Lung microvascular endothelial cell (primary cell): ENCODE measurements at places on chromosomes 1 and 21. TPM values are rescaled to one million over a fixed set of nuclear protein-coding genes. Genes with fewer than 3 reads are reported as not detected.
A peak's percentile ranks its signal among the peaks of the same experiment; 100 is the strongest.

GRCh38 chr1:55311057-55311641 lies 96.0 kb upstream of the USP24 start:
- peak; percentile 16 for DNase-seq

The TMPRSS15 gene
- total RNA-seq, result not detected in 2 replicates

The ZNF362 gene
- 5.4 and 6.3 TPM in 2 replicates for total RNA-seq

DNA sequence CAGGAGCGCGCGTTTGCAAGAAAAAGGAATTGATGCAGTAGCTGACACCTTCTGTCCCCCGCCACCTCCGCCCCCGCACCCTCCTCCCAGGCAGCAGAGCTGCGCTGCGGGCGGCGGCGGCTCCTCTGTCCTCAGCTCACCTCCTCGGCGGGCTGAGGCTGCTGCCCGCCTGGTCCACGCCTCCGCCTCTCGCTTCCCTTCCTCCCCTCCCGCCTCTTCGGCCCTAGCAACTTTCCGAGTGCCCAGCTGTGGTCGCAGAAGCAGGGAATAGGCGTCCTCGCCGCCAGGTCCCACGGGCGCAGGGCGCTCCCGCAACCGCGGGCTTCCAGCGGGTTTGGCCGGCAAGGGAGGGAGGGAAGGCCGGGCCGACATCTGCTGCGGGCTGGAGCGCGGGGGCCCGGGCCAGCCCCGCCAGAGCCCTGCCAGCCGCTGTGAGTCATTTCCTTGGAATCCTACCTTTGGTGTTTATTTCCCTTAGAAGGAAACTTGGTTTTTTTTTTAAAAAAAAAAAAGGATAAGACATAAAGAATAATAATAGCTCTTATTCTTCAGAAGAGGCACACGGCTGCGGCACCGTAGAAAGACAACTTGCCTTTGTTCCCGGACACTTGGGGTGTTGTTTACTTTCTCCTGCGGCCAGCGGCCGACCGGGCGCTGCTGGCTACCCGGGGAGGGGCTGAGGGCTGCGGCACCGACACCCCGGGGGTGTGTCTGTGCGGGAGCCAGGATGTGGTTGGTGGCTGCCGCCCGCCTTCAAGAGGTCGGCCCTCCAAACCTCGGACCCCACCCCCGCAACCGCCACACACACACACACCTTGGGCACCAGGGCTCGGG lies 1.1 kb downstream of the SERTAD4 start:
- peak; percentile 85 for DNase-seq

DNA sequence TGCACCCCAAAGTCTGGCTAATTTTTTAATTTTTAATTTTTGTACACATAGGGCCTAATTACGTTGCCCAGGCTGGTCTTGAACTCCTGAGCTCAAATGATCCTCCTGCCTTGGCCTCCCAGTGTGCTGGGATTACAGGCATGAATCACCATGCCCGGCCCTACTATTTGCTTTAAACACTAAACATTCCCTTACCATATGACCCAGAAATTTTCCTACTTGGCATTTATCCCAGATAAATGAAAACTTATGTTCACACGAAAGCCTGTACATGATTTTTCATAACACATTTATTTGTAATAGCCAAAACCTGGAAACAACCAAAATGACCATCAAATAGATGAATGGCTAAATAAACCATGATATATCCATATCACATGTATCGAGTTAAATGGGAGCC lies 35.8 kb downstream of the NDUFS5 start:
- DNase-seq, result no peak

- no peak for DNase-seq
Measured at GRCh38 chr1:57086154-57086553, 120.3 kb upstream of the C8B start.

DNA sequence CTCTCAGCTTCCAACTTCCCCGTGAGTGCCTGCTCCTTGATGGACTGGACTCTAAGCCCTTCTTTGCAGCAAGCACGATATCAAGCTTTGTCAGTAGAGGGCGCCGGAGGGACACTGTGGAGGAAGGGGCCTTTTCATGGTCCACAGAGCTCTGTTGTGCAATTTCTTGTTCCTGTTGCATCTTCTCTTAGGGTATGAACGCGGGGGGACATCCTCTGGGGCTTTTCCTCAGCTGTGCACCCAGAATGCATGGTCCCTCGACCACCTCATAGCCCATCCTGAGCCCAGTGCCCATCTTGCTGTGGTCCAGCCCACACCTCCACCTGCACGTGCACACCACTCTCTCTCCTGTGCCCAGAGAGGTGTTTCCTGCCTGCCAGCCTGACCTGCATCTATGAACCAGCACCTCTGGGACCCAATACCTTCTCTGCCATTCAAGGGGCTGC lies 556.8 kb downstream of the PTPRU start:
- peak; percentile 85 for DNase-seq

The DENND2C gene
- total RNA-seq, result 2.6 and 3.2 TPM in 2 replicates

The LRRC39 gene
- total RNA-seq, result under 0.01 and 0.20 TPM in 2 replicates

DNA sequence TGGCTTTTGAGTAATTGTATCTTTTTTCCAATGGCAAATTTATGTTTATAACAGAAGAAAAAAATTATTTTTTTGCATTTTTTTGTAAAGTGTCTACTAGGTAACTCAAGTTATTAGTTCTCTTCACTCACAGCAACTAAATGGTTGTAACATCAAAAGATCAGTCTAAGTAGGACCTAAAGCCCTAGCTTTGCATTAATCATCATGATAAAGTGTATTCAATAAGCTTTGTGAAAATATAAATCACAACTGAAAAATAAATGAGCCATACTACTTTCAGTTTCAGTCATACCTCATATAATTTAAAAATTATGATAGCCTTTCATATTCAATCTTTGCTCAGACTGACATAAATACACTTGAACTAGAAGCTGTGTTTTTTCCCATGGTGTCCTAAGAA lies 6.9 kb downstream of the TAF5L start:
- DNase-seq, result no peak

DNA sequence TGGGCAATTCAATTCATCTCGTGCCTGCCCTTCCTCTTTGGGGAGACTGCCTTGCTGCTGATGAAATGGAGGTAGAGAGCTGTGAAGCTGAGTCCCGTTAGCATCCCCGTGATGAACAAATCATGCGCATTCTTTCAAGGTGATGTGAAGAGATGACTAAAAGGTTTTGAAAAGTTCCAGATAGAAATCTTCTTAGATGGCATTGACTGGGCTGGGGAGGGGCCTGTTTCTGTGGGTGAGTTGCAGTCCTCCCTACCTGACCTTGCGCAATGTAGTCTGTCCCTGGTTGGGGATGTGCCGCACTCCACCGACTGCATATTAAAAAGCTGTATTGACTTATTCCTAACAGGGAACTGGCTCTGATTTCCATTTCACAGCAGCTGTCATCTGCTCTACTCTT lies 49.6 kb downstream of the ST6GALNAC3 start:
- DNase-seq, result no peak

GRCh38 chr1:153791648-153792253 lies 16.5 kb downstream of the SLC27A3 start:
- no peak for DNase-seq
